Upper lobe of right lung (tissue), 1 donor: ENCODE measurements at places on chromosomes 2 and 18. TPM values are rescaled to one million over a fixed set of nuclear protein-coding genes. Genes with fewer than 3 reads are reported as not detected.

The COL4A3 gene
- total RNA-seq: 46.4 TPM

The SP5 gene
- 2.5 TPM for total RNA-seq

The PLCL1 gene
- total RNA-seq: 7.7 TPM

The KCNJ3 gene
- not detected for total RNA-seq

The DNMT3A gene
- total RNA-seq: 31.3 TPM

The RTP5 gene
- total RNA-seq: not detected

The CFAP210 gene
- not detected for total RNA-seq

The MMADHC gene
- total RNA-seq: 70.9 TPM

The SERTAD2 gene
- 20.7 TPM for total RNA-seq

The OBSL1 gene
- 72.8 TPM for total RNA-seq

DNA sequence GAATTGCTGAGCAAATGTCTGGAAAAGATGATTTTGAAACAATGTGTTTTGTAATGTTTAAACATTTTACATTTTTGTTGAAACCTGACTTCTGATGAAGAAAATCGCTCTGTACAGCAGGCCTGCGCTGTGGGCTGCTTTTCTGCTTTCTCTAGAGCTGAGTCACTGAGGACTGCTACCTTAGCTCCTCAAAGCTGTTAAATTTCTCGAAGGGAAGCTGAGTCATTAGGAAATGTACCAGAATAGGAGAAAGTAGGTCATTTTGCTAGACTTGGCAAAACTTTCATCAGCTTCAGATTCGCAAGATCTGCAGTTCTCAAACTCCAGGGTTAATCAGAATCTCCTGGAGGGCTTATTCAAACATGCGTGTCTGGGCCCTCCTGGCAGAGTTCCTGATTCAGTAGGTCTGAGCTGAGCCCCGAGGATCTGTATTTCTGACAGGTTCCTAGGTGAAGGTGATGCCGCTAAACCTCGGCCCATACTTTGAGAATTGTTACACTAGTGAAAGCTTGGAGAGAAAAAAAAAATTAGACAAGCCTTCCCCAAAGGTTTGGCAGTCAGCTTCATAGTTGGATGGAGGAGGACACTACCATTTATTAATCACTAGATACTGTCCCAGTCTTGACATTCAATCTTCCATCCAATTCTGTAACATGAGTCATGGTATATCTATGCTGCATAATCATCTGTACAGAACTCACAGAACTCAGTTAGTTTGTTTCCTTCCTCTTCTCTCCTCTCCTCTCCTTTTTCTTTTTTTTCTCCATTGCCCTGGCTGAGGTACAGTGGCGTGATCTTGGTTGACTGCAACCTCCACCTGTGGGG is 297.6 kb downstream of the PARD3B start:
- no peaks in the 10 kb centered on the region for H3K27me3 ChIP-seq
- no peak overlapping the region for H3K4me3 ChIP-seq
- peaks cover 6% of the 10 kb centered on the region for H3K4me1 ChIP-seq
- no peak for DNase-seq
- no peak overlapping the region for H3K27ac ChIP-seq

GRCh38 chr18:24601585-24601984 is 141.1 kb downstream of the HRH4 start:
- no peaks in the 10 kb centered on the region for H3K36me3 ChIP-seq
- peaks cover 5% of the 10 kb centered on the region for H3K4me1 ChIP-seq
- no peaks in the 10 kb centered on the region for H3K27me3 ChIP-seq
- H3K27ac ChIP-seq: no peak overlapping the region
- no peak overlapping the region for H3K4me3 ChIP-seq

GRCh38 chr2:122754561-122754960 is 999.1 kb downstream of the TSN start:
- no peaks in the 10 kb centered on the region for H3K36me3 ChIP-seq
- no peaks in the 10 kb centered on the region for H3K27me3 ChIP-seq
- H3K4me1 ChIP-seq: no peaks in the 10 kb centered on the region
- H3K4me3 ChIP-seq: no peak overlapping the region
- no peak overlapping the region for H3K27ac ChIP-seq

DNA sequence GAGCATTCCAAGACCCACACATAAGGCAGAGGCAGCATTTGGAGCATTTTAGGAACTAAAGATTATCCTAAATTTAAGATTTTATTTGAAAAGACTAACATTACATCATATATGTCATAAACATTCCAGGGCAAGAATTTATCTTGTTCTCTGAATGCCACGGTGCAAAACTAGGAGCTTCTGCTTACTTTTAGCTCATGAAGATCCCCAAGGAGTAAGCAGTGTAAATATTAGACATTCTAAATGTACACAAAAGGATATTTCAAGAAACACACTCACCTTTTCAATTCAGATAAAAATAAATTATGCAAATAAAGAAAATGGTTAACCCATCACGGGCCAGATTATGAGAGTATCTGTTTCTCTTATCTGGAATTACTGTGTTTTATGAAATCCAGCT is 101.7 kb upstream of the ETAA1 start:
- no peaks in the 10 kb centered on the region for H3K4me1 ChIP-seq
- DNase-seq: no peak
- no peaks in the 10 kb centered on the region for H3K27me3 ChIP-seq
- H3K27ac ChIP-seq: no peak overlapping the region
- no peaks in the 10 kb centered on the region for H3K36me3 ChIP-seq
- no peak overlapping the region for H3K4me3 ChIP-seq

- H3K36me3 ChIP-seq: no peaks in the 10 kb centered on the region
- H3K27me3 ChIP-seq: no peaks in the 10 kb centered on the region
- H3K27ac ChIP-seq: no peak overlapping the region
- no peak for DNase-seq
- no peak overlapping the region for H3K4me3 ChIP-seq
- no peaks in the 10 kb centered on the region for H3K4me1 ChIP-seq
Measured at GRCh38 chr2:28282861-28283646, 109.6 kb upstream of the FOSL2 start.

GRCh38 chr2:223230352-223230751 is 178.4 kb downstream of the KCNE4 start:
- no peaks in the 10 kb centered on the region for H3K4me1 ChIP-seq
- DNase-seq: no peak
- H3K27me3 ChIP-seq: no peaks in the 10 kb centered on the region
- no peak overlapping the region for H3K4me3 ChIP-seq

DNA sequence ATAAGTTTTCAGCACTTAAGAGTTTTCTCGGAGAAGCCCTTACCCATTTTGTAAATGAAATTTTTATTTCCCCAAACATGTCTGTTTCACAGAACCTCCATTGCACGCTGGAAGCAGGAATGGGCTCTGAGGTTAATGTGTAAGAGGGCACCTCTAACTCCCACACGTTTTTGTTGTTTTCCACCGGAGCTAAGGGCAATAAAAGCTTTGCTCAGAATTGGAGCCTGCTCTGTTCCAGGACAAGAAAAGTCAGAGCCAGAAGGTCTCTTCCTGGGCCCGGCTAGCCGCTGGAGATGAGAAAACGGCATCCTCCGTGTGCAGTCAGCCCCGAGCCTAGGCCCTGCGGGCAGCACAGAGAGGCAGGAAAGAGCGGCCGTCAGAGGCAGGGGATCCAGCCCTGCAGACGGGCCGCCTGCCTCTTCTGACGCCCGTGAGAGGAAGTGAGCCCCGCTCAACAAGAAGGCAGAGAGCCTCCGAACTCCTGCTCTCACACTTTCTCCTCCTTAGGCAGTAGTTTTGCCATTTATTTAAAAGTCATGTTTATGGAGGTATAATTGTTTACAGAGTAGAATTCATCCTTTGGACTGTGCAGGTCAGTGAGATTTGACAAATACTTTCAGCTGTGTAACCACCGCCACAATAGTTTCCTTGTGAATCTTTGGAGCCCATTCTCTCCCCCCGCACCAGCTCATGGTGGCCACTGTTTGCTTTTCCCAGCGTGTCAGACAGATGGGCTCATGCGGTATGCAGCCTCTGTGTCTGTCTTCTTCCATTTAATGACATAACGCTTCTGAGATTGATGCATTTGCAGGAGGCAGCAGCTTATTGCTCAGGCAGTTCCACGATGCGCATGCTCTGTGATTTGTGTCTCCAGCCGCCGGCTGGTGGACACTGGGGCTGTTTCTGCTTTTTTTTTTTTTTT is 117.3 kb downstream of the GALR1 start:
- H3K36me3 ChIP-seq: no peaks in the 10 kb centered on the region
- no peaks in the 10 kb centered on the region for H3K4me1 ChIP-seq
- H3K27me3 ChIP-seq: peaks cover 7% of the 10 kb centered on the region
- H3K4me3 ChIP-seq: peak overlapping the region; percentile 11

- no peak overlapping the region for H3K4me3 ChIP-seq
- H3K4me1 ChIP-seq: peaks cover 8% of the 10 kb centered on the region
- no peaks in the 10 kb centered on the region for H3K36me3 ChIP-seq
Measured at GRCh38 chr18:55387139-55387984, 200.6 kb downstream of the TCF4 start.

- H3K36me3 ChIP-seq: no peaks in the 10 kb centered on the region
- no peak overlapping the region for H3K27ac ChIP-seq
- no peak overlapping the region for H3K4me3 ChIP-seq
- no peak for DNase-seq
Measured at GRCh38 chr2:136225950-136226835, 108.2 kb upstream of the CXCR4 start.

GRCh38 chr2:188784269-188784762 is 189.9 kb upstream of the COL3A1 start:
- H3K27me3 ChIP-seq: no peaks in the 10 kb centered on the region
- no peaks in the 10 kb centered on the region for H3K36me3 ChIP-seq
- no peak overlapping the region for H3K27ac ChIP-seq
- DNase-seq: no peak
- no peak overlapping the region for H3K4me3 ChIP-seq

DNA sequence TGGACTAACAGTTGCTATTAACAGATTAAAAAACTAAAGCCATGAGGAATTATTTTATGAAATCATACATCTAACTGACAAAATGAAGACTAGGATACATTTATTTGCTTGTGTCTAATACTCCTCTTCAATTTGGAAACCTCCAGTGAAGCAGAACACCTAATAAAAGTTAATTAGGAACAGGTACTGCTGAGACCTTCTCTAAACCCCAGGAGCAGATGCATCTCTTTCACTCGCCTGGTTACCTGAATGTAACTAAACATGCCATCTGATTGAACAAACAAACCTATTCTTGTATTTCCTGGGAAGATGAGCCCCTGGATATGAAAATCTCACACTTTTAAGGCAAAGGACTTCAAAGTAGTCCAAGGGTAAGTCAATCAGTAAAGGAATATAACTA is 898.2 kb downstream of the NRXN1 start:
- no peaks in the 10 kb centered on the region for H3K36me3 ChIP-seq
- no peak overlapping the region for H3K4me3 ChIP-seq
- H3K27ac ChIP-seq: no peak overlapping the region
- no peaks in the 10 kb centered on the region for H3K27me3 ChIP-seq

- no peaks in the 10 kb centered on the region for H3K27me3 ChIP-seq
- peaks cover 37% of the 10 kb centered on the region for H3K4me1 ChIP-seq
- peak; percentile 90 for DNase-seq
- peak within 1 kb of the TSS; percentile 85 for H3K27ac ChIP-seq
- no peaks in the 10 kb centered on the region for H3K36me3 ChIP-seq
Measured at GRCh38 chr2:263774-264492, at the start of gene SH3YL1. Gene SH3YL1 (minus strand): TSS chr2:264032. CDS start chr2:263984, 48 bp downstream.

GRCh38 chr2:181657379-181657778 is 474 bp upstream of the CERKL start:
- peaks cover 38% of the 10 kb centered on the region for H3K27me3 ChIP-seq
- peak overlapping the region; percentile 55 for H3K4me3 ChIP-seq
- peaks cover 18% of the 10 kb centered on the region for H3K4me1 ChIP-seq
- H3K27ac ChIP-seq: no peak overlapping the region

- H3K27ac ChIP-seq: no peak overlapping the region
- no peak for DNase-seq
- no peaks in the 10 kb centered on the region for H3K36me3 ChIP-seq
- H3K27me3 ChIP-seq: no peaks in the 10 kb centered on the region
- H3K4me3 ChIP-seq: no peak overlapping the region
Measured at GRCh38 chr18:3234457-3234856, 13.1 kb upstream of the MYL12A start.

GRCh38 chr2:172381275-172382027 is 45.9 kb upstream of the ITGA6 start:
- H3K4me1 ChIP-seq: peaks cover 8% of the 10 kb centered on the region
- no peaks in the 10 kb centered on the region for H3K36me3 ChIP-seq
- H3K27ac ChIP-seq: no peak overlapping the region
- H3K4me3 ChIP-seq: no peak overlapping the region
- no peaks in the 10 kb centered on the region for H3K27me3 ChIP-seq

- no peaks in the 10 kb centered on the region for H3K36me3 ChIP-seq
- DNase-seq: no peak
- H3K4me1 ChIP-seq: peaks cover 12% of the 10 kb centered on the region
Measured at GRCh38 chr2:72926368-72926767, 9.0 kb downstream of the EMX1 start.

GRCh38 chr2:182023235-182023634 is 37.6 kb downstream of the PPP1R1C start:
- no peak overlapping the region for H3K4me3 ChIP-seq
- H3K36me3 ChIP-seq: no peaks in the 10 kb centered on the region
- no peak overlapping the region for H3K27ac ChIP-seq
- no peaks in the 10 kb centered on the region for H3K27me3 ChIP-seq
